ENCODE measurements at places on chromosomes 7 and 10. TPM values are rescaled to one million over a fixed set of nuclear protein-coding genes. Genes with fewer than 3 reads are reported as not detected.

Gene ARHGEF35
- 1.2 TPM for total RNA-seq

DNA sequence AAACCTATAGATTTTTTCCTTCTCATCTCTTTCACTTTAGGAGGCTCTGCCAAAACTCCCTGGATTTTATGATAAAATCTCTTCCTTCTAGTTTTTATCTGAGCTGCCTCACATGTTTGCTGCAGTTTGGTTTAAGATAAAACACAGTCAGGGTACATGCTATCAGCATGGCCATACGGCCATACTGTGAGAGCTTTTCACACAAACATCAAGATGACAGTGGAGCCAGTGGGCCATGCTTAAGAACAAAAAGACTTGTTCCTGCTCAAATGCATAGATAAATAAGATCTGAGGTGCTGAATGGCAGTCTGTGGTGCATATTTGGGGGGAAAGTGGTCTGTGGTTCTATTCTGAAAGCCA lies 91.0 kb downstream of the ELMO1 start:
- no peak for DNase-seq

GRCh38 chr10:79405995-79406515 lies 39.4 kb downstream of the ZCCHC24 start:
- DNase-seq, result peak; percentile 14

Gene MRPS33
- total RNA-seq, result 137 TPM
